ENCODE measurements at places on chromosomes 13 and 19.

DNA sequence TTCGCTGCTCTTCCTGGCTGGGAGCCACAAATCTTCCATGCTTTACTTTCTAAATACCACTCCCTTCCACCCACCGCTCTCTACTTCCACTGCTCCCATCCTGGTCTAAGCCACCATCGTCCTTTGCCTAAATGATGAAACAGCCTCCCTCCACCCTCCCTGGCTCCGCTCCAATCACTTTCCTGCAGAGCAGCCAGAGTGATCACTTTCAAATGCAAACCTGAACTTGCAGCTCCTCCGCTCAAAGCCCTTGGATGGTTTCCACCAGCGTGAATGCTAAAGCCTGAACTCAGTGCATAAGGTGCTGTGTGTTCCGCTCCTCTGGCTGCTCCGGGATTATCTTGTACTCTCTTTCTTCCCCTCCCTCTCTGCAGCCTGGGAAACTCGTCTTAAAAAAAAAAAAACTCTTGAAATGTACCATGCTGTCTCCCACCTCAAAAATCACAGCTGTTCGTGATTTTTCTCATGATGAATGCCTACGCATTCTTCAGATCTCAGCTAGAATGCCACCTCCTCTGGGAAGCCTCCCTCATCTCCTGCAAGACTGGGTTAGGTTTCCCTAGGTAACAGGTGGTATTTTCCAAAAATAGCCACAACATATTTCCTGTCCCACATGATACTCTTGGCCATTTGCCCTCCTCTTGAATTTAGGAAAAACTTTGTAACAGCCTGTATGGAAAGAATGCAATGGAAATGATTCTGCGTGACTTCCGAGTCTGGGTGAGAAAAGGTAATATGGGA, 3.7 kb upstream of the SIN3B start:
- DNase-seq, result peak; percentile 17

GRCh38 chr13:48654511-48654910, 782 bp downstream of the CYSLTR2 start:
- no peak for DNase-seq

- DNase-seq, result no peak
These were observed 211.8 kb downstream of the UQCRFS1 start for GRCh38 chr19:29001141-29001581.

- DNase-seq, result peak; percentile 11
These were observed 204.5 kb downstream of the POU4F1 start for GRCh38 chr13:78398743-78399410.

DNA sequence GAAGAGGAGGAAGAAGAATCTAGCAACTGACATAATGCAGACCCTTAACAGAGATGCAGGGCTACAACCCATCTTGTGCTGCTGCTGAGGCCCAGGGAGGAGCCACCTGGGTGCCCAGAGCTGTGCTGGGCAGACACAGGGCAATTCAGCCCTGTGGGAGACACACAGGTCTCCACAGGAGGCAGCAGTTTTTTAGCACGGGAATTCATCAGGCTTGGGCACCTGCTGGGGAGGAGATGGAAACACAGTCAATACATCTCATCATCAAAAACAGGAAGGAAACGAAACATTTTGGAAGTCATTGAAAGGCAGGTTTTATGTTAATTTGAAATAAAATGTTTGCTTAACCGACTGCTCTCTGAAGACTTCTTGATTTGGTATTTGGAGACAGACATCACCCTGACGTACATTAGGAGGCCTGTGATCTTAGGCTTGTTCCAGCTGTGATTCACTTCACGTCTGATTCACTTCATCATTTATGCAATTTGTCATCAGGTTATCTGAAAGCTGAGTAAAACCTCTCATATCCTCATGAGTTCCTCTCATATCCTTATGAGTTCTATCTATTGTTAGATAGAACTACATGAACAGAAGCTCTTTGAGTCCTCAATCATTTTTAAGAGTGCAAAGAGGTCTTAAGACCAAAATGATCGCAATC, 77.4 kb downstream of the CYSLTR2 start:
- DNase-seq, result peak; percentile 21

GRCh38 chr13:109669234-109669612, 117.2 kb downstream of the IRS2 start:
- DNase-seq, result no peak

DNA sequence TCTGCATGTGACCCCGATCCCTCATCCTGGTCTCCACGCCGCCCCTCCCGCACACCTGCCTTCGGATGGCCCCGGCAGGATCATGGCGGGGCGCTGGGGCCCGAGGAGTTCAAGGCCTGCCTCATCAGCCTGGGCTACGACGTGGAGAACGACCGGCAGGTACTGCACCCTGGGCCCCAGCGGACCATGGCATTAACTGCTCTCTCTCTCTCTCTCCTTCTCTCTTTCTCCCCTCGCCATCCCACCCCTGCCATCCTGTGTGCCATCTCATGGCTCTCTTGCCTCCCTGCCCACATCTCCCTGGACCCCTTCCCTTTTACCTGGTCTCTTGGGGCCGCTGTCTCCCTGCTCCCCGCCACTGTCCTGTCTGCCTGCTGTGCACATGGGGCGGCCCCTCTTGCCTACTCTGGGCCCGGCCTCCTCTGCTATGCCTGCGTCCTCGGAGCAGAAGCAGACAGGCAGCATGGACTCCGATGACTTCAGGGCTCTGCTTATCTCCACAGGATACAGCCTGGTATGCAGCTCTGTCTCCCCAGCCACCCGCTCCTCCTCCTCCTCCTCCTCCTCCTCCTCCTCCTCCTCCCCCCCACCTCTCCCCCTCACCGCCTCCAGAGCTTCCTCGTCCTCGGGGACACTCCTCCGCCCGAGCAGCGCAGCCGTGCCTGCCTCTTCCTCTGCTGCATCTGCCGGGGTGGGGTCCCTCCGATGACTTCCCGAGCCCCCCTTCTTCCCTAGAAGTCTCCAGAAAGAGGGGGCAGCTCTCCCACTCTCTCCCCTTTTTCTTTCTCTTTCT, 16.2 kb downstream of the CAPN12 start:
- DNase-seq, result no peak

DNA sequence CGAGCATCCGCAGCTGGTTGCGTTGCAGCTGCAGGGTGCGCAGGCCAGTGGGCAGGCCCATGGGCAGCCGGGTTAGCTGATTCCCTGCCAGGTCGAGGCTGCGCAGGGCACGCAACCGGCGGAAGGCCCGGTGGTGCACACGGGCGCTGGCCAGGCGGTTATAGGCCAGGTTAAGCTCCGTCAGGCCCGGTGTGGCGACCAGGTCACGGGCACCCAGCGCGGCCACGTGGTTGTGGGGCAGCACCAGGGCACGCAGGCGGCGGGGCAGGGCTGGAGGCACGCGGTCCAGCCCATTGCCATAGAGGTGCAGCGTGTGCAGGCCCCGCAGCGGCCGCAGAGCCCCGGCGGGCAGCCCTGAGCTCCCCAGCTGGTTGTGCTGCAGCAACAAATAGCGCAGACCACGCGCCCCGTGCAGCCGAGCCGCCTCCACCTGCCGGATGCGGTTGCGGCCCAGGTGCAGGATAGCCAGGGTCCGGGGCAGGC, 5.3 kb downstream of the PODNL1 start:
- DNase-seq, result no peak

- DNase-seq, result no peak
These were observed 37.9 kb downstream of the N4BP2L1 start for GRCh38 chr13:32390048-32390447.

DNA sequence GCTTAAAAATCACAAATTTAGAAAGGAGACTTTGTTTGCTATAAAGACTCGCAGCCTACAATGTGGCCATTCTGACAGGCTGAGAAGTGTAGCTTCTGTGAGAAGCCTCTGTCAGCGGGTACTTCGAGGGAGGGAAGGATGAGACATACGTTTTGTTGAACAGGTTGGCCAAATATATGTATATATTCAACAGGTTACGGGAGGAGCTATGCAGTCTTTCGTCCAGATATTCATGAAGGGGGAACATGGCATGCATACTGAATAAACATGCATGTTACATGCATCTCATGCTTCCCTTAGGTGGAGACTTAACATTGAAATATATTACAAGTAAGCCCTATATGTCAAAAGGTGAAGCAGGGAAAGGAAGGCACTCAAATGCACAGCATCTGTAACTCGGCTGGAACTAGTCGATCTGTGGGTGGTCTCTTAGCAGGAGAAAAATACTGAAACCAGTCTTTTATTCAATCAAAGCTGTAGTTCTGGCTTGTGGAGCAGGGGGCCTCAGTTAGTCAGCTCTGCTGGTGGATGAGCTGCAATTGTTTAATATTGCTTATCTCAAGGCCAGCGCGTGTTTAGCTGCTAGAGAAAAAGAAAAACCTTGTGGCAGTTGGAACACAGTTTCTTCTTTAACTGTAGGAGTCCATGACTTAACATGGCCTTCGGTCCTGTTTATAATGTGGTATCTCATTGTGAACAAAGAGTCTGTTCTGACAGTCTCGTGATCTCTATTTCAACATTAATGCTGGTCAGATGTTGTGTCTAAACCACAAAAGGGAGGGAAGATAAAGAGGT, 94.3 kb downstream of the FAM216B start:
- no peak for DNase-seq

GRCh38 chr19:56601375-56601774, 6.3 kb downstream of the ZNF71 start:
- no peak for DNase-seq

GRCh38 chr19:34667349-34668076, 9.4 kb downstream of the SCGB2B2 start:
- DNase-seq, result no peak

- no peak for DNase-seq
These were observed 33.7 kb upstream of the TDRD3 start for GRCh38 chr13:60363288-60363687.

- DNase-seq, result peak; percentile 13
These were observed 32.2 kb upstream of the SLC15A1 start for GRCh38 chr13:98784666-98785065.

DNA sequence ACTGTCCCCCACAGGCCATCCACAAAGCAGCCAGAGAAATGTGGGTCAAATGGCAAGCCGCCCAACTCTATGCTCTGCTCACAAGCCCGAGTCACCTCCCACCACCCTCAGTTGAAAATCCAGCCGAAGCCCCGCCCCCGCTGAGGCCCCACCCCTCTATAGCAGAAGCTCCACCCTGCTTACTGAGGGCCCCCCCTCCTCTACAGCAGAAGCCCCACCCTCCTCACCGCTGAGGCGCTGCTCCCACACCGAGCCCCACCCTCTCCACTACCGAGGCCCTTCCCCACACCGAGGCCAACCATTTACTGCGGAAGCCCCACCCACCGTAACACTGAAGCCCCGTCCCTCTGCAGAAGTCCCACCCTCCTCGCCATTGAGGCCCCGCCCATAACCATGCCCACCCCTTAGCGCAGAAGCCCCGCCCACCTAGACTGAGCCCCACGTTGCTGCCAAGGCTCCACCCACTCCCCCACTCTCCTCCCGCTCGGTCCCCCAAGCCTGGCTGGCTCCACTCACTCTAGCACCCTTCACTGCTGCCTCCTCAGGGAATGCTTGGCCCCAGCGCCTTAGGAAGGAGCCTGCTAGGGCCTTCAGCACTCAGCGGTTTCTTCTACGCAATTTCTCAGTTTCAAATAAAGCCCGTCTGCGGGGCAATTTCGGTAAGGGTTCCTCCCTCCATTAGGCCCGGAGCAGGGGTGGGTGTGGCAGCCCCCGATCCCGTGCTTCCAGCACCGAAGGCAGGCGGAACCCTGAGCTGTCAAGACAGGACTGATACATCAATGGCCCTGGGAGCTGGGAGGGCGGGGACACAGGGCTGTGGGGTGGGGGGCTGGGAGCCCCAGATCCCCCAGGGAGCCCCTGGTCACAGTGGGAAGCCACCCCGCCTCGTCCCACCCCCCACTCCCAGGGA, 9.0 kb upstream of the MYDGF start:
- no peak for DNase-seq

DNA sequence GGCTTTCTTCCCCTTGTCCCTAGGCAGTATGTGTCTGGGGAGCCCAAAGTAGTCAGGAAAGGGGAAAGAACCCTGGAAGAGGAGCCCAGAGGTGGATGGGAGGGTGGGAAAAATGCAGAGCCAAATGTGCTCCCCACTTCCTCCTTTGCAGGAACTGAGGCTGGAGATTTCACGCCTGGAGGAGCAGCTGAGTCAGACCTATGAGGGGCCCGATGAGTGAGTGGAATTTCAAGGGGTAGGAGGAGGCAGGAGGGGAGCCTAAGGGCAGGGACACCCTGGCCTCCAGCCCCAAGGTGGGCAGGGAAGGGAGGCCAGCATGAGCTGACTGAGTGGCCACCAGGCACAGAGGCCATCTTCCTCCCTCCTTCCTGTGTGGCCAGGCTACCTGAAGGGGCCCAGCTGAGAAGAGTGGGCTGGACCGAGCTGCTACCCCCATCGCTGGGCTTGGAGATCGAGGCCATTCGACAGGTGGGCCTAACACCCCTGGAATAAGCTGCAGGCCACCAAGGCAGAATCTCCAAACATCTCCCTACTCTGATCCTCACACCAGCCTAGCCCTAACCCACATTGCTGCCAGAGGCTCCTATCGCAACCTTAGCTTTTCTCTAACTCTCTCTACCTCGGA, 14.3 kb downstream of the PTH2 start:
- peak; percentile 59 for DNase-seq

- DNase-seq, result no peak
These were observed 154.7 kb upstream of the ZNF536 start for GRCh38 chr19:30217461-30217860.

DNA sequence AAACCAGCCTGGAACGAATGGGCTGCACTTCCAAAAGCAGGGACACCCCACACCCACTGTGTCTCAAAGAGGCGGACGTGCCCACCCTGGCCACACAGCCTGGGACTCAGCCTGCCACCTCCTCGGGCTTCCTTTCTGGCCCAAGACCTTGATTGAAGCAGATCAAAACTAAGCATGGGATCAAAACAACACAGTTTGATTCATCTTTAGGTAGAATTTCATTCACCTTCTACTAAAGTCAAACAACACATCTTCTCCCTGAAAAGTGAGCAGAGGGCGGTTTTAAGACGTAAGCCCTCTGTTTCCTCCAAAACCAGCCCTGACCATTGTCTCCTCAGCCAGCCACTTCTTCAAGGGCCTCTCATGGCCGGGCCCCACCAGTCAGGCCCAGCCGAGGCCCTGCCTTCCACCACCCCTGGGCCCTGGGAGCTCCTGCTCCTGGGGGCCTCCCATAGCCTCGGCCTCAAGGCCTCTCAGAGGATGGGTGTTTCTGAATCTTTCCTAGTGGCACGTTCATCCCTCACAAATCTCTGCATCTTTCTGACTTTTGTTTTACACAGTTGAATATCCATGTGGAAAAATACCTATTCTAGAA, 6.3 kb upstream of the F10 start:
- DNase-seq, result no peak

GRCh38 chr13:47317356-47317755, 420.5 kb upstream of the HTR2A start:
- DNase-seq, result no peak

GRCh38 chr13:48728226-48728625, 74.5 kb downstream of the CYSLTR2 start:
- no peak for DNase-seq

GRCh38 chr13:28574617-28575142, 79.8 kb upstream of the FLT1 start:
- peak; percentile 88 for DNase-seq

Data from suppressor macrophage (primary cell).